Left renal cortex interstitium (tissue), 4 donors: ENCODE measurements at places on chromosomes 1 and 21. TPM values are rescaled to one million over a fixed set of nuclear protein-coding genes. Genes with fewer than 3 reads are reported as not detected.

- no peak for DNase-seq
Measured at GRCh38 chr1:205162301-205162700, 40.5 kb upstream of the RBBP5 start.

DNA sequence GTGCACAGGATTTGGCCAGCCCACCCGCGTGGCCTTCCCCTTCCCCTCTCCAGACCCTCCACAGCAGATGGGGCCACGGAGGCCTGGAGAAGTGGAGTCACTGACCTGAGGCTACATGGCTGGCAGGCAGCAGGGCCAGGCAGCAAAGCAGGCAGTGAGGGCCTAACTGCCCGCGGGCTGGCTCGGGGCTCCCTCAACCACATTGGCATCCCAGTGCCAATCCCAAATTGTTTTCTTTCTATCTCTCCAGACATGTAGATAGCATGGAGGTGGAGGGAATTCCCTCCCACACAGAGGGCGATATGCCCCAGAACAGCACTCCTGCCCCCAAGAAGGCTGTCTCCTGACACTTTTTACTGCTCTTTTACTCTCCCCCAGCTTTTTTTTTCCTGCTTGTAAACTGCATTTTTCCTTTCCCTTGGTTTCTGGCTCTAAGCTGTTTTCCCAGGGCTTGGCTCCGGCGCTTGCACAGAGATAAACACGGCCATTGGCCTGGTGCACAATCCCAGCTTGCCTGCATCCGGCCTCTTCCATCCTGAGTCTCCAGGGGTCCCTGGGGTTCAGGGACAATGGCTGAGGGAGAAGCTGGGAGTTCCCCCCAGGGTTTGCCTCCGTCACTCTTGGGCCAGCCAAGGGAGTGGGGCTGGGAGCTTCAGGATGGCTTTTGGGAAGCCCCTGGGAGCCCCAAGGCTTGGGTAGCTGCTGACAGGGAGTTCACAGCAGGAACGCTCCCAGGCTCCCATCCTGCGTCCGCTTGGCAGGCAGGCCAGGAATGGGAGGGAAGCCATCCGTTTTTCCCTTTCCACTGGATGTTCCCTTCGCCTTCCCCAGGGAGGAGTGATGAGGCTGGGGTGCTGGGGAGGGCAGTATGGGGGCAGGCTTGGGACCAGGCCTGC, 7.0 kb downstream of the EPHX1 start:
- no peak for DNase-seq

- DNase-seq = no peak
Measured at GRCh38 chr1:59609245-59609644, 205.5 kb upstream of the HOOK1 start.

DNA sequence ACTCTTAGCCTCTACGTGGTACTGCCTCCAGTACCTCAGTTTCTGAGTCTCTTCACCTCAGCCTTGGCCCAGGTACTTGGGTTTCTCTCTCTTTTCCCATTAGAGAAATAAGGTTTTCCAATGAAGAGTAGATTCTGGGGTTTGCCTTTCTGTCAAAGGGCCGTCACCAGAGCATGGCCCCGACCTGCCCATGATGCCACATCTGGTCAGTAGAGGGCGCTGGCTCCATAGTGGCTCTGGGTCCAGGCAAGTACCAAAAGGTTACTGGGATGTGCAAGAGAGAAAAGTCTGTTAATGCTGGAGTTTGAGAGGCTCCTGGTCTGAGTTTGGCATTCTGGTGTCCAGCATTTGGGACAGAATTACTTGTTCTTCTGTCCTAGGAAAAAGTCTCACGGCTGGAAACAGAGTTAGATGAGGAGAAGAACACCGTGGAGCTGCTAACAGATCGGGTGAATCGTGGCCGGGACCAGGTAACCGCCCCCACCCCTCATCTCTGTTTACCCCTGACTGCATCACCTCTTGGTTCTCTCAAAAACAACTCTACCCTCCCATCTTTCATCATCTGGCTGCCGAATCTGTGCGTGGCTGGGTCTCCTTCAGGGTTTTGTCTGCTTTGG, 5.3 kb upstream of the TUFT1 start:
- DNase-seq = no peak

Gene MASP2
- 8.7 TPM for polyA plus RNA-seq

Gene RPS6KA1
- 22.1 TPM for polyA plus RNA-seq

Gene TTLL10
- 0.41 TPM for polyA plus RNA-seq
